Glomerular endothelial cell (primary cell): ENCODE measurements at places on chromosomes 13 and 19. TPM values are rescaled to one million over a fixed set of nuclear protein-coding genes. Genes with fewer than 3 reads are reported as not detected.

SHISA7 gene
- total RNA-seq = not detected in 2 replicates

HSD17B14 gene
- 38.8 and 39.6 TPM in 2 replicates for total RNA-seq

ZSCAN5B gene
- total RNA-seq = not detected in 2 replicates

NFKBIB gene
- 19.5 and 36.9 TPM in 2 replicates for total RNA-seq

ZNF850 gene
- 1.6 and 2.3 TPM in 2 replicates for total RNA-seq

LPAR6 gene
- total RNA-seq = 10.2 and 18.7 TPM in 2 replicates

RNF225 gene
- 0.68 TPM in 1 of 2 replicates, not detected in the other for total RNA-seq

HCST gene
- total RNA-seq = not detected in 2 replicates

ZNF865 gene
- total RNA-seq = 5.7 and 13.1 TPM in 2 replicates

NLRP4 gene
- total RNA-seq = not detected in 2 replicates

LRP3 gene
- 30.0 and 36.5 TPM in 2 replicates for total RNA-seq

FBXO17 gene
- 12.2 and 23.1 TPM in 2 replicates for total RNA-seq

HNRNPUL1 gene
- total RNA-seq = 135 and 217 TPM in 2 replicates

LGALS4 gene
- 0.47 TPM in 1 of 2 replicates, not detected in the other for total RNA-seq

CEACAM8 gene
- total RNA-seq = not detected in 2 replicates

TGFBR3L gene
- total RNA-seq = 0.76 and 1.7 TPM in 2 replicates

GRIK5 gene
- total RNA-seq = 0.23 TPM in 1 of 2 replicates, not detected in the other

PRX gene
- 1.3 and 2.4 TPM in 2 replicates for total RNA-seq

TUBB4A gene
- total RNA-seq = 3.7 TPM in 1 of 2 replicates, not detected in the other

KLK15 gene
- not detected in 2 replicates for total RNA-seq

SYNE4 gene
- total RNA-seq = not detected in 2 replicates

KRTDAP gene
- total RNA-seq = not detected in 2 replicates

TNNT1 gene
- total RNA-seq = 1.5 TPM in 1 of 2 replicates, not detected in the other

GRK1 gene
- not detected in 2 replicates for total RNA-seq

SIGLEC10 gene
- total RNA-seq = not detected in 2 replicates

GRIN3B gene
- total RNA-seq = 8.3 and 12.4 TPM in 2 replicates
